GM12892 (cell line): ENCODE measurements at places on chromosomes 3 and 15.

- DNase-seq = no peak
Observed at GRCh38 chr15:82045179-82045891, 483 bp downstream of the MEX3B start.

DNA sequence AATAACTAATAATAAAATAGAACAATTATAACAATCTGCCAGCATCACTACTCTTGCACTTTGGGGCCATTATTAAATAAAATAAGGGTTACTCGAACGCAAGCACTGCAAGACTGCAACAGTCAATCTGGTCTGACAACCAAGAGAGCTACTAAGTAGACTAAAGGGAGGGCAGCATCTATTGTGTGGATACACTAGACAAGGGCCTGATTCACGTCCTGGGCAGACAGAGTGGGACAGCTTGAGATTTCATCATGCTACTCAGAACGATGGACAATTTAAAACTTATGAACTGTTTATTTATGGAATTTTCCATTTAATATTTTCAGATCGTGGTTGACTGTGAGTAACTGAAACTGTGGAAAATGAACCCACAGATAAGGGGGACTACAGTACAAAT, 39.5 kb downstream of the TNIK start:
- DNase-seq = no peak

- no peak for DNase-seq
Observed at GRCh38 chr3:72912532-72912931, 24.7 kb downstream of the GXYLT2 start.

- no peak for DNase-seq
Observed at GRCh38 chr3:101185341-101185740, 135.0 kb downstream of the IMPG2 start.

DNA sequence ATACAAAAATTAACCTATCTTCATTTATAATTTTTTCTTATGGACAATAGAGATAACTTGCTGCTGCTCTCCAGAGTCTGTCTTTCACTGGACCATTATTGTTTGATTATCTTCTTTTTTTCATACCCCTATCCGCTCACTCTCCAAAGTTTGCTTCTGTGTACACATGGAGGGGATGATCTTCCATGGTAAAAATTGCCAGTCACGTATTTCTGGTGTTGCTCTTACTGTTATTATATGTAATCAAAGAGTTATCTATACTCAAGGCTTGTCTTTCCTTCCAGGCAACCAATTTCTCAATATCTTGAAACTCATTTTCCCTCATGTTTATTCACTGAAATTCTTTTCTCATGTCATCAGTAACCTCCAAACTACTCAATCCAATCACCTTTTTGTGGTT, 817.8 kb upstream of the NECTIN3 start:
- no peak for DNase-seq

GRCh38 chr3:43791246-43791645, 100.5 kb downstream of the ABHD5 start:
- DNase-seq = no peak
